Activated CD8-positive, alpha-beta memory T cell treated with anti-CD3 and anti-CD28 coated beads for 1 hour (primary cell): ENCODE measurements at places on chromosomes 3 and 15.

DNA sequence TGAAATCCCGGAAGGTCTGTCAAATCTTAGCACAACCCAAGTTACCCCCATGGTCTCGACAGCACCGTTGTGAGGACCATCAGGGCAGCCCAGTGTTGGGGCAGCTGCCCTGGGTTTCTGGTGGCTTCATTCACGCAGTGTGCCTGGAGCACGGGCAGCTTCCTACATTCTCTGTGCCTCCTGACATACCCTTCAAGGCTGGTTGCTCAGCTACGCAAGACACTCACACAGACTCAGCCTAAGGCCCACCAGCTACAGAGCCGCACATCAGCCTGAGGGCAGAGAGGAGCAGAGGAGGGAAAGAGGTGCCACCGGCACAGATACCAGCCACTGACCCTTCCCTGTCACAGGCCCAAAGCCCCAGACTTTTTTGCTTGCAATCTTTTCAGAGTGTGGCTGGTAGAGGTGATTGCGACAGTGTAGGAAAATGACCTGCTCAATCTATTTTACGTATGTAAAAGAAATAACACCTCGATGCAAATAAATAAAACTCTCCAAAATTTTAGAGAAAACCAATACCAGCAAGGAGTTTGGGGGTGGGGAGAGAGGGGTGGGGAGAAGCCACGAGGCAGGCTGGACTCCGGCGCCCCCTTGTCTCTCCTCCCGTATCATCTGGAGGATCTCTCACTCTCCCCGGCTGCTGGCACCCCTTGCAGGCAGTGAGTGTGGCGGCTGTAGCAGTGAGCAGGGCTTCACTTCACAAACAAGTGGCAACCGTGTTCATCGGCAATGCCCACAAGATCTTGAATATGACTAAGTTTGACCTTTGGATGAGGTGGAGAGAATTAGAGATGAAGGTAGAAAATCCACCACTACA lies 12.7 kb downstream of the CSPG5 start:
- DNase-seq: no peak

DNA sequence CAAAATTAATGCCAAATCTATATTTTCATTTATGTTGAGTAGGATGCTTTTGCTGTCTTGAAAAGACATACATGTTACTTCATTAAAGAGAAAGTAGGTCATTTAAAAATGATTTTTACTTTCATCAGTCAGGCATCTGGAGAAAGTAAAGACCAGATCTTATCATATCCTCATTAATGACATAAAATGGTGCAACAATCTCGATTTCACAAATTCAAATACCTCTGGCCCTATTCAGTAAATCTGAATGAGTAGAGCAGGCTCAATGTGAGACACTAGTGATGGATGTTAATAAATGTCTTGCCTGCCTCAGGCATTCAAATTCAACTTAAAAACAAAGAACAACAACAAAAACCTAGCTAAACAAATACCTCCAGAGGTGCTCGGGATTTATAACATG lies 714.1 kb downstream of the NAALADL2 start:
- DNase-seq: no peak

DNA sequence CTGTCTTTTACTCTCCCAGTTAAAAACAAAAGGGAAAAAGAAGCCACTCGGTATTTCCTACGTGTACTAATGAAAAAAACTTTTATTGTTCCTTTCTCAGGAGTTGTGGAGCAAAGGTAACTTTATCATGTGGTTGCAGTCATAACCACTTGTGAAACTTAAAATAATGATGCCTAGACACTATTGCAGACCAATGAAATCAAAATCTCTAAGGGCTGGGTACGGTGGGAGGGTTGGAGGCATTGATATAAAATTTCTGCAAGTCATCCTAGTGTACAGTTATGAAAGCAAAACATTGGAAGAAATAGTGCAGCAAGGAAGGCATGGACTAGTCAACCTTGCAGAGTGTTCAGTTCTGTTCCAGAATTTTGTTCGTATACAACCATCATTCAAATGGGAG lies 808.8 kb downstream of the TUSC7 start:
- no peak for DNase-seq

DNA sequence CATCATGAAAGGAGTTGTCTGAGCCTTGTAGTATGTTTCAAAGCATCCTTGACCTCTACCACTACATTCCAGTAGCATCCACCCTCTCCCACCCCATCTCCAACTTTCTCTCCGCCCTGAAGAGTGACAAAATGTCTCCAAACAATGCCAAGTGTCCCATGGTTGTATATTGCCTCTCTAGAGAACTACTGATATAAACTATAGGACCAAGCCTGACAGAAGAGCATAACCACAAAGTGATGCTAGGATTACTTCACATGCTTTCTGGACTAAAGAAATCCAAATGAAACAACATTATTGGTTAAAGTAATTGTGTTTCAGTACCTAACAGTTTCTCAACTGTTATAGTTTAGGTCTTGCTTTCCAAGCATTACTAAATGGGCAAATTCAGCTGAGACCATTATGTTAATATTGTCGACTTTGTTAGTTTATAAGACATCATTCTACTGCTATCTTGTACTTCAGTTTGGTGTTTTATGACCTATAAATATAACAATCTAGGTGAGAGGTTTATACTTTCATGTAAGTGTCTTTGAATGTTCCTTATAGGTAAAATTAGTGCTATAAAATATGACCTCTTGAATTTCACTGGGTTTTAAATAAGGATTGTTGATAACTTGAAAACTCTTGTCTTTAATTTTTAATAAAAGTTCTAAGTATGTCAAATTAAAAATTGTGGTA lies 117.4 kb downstream of the SUCNR1 start:
- DNase-seq: no peak
